ENCODE measurements at places on chromosomes 13 and 19. TPM values are rescaled to one million over a fixed set of nuclear protein-coding genes. Genes with fewer than 3 reads are reported as not detected.

DNA sequence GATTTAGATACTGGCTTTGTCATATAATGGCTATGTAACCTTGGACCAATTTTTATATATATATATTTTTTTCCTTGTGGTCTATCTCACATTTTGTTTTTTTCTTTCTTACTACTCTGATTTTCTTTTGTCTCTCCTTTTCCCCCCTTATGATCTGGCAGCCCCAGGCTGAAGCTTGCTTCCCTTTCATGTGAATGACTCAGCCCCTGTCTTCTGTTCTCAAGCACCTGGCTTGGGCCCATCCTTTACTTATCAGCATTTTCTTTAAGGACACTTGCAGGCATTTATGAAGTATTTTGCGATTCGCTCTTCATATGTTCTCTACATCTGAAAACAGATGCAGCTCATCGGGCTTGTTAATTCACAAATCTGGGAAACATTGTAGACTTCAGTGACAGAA is 163.6 kb downstream of the SPRY2 start:
- no peaks in the 10 kb centered on the region for H3K27me3 ChIP-seq
- no peak overlapping the region for H3K4me3 ChIP-seq
- H3K4me1 ChIP-seq: no peaks in the 10 kb centered on the region
- H3K27ac ChIP-seq: no peak overlapping the region

DNA sequence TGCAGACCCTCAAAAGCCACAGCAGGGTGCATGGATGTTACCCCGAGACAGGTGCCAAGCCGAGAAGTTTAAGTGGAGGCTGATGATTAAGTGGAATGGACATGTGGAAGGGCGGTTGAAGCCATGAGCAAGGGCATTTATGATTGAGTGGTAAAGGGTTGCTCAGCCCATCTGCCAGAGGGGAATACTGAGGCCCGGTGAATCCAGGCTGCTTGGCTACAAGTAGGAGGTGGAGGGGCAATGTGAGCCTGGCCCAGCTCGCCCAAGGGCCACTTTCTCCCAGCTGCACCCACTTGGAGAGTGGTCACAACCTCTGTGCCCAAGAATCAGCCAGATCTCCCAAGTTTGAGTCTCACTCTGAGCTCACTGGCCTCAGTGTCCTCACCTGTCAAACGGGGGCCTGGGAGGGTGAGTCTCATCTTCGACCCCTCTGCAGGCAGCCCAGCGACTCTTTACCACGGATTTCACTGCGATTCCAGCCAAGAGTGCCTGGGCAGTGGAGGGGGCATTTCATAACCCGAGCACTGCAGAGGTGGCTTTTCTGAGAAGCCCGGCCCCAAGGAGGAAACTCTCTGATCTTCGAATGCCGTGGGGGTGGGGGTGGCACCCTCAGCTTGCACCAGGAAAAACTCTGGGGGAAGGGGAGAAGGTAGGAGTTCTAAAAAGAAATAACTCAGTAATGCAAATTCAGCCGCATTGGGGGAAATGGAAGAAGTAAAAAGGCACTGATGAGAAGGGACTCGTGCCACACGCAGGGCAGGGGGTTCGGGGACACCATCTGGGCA is 62.9 kb upstream of the KLF2 start:
- peaks cover 5% of the 10 kb centered on the region for H3K36me3 ChIP-seq
- no peak overlapping the region for H3K27ac ChIP-seq
- H3K27me3 ChIP-seq: peaks cover 12% of the 10 kb centered on the region
- H3K4me1 ChIP-seq: no peaks in the 10 kb centered on the region
- H3K4me3 ChIP-seq: no peak overlapping the region

GRCh38 chr13:28055357-28055756 is 45.0 kb downstream of the FLT3 start:
- H3K27ac ChIP-seq: no peak overlapping the region
- no peak for DNase-seq
- H3K36me3 ChIP-seq: no peaks in the 10 kb centered on the region
- H3K27me3 ChIP-seq: peaks cover 25% of the 10 kb centered on the region
- no peaks in the 10 kb centered on the region for H3K4me1 ChIP-seq

GRCh38 chr19:8473648-8474476 is 28.6 kb downstream of the PRAM1 start:
- no peak for DNase-seq
- H3K4me1 ChIP-seq: peaks cover 13% of the 10 kb centered on the region
- H3K27me3 ChIP-seq: no peaks in the 10 kb centered on the region
- no peak overlapping the region for H3K4me3 ChIP-seq

DNA sequence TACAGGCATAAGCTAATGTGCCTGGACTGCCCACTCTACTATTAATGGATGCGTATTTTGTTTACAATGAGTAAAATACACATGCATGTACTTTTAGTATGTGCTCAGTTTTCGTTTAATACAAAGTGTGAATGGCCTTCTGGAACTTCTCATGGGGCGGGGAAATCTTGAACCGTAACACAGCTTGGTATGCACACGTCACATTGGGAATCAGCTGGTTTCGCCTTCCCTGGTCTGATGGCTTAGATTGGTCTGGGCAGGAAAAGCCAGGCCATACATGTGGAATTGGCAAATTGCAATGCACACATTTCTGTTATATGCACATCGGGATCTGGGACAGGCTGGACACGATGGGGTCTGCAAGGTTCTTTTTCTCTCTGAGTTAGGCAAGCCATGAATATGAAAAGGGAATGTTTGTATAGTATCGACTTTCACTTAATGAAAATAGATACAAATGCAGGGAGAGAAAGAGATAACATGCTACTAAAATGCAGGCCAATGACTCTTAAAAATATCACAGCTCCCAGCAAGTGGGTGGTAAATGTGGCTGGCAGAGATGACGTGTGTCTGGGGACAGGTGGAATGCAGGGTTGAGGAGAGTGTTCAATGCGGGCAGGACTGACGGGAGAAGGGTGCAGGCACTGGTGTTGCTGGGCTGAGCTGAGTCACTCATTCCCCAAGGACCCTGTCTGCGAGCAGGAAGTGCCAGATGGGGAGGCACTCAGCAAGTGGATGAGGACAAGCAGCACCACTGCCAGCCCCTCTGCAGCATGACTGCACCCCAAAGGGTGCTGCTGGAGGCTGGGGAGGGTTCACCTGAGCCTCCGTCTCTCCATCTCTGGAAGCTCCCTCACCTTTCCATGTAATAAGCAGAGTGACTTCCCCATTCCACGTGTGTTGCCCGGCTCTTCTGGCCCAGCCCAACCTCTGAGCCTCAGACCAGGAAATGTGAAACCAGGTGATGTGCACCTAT is 204.0 kb upstream of the GPR12 start:
- peaks cover 20% of the 10 kb centered on the region for H3K27me3 ChIP-seq
- no peaks in the 10 kb centered on the region for H3K36me3 ChIP-seq

- no peaks in the 10 kb centered on the region for H3K36me3 ChIP-seq
- no peak overlapping the region for H3K27ac ChIP-seq
- H3K27me3 ChIP-seq: no peaks in the 10 kb centered on the region
- no peaks in the 10 kb centered on the region for H3K4me1 ChIP-seq
- no peak overlapping the region for H3K4me3 ChIP-seq
Observed at GRCh38 chr13:59513686-59514085, 650.0 kb downstream of the DIAPH3 start.

DNA sequence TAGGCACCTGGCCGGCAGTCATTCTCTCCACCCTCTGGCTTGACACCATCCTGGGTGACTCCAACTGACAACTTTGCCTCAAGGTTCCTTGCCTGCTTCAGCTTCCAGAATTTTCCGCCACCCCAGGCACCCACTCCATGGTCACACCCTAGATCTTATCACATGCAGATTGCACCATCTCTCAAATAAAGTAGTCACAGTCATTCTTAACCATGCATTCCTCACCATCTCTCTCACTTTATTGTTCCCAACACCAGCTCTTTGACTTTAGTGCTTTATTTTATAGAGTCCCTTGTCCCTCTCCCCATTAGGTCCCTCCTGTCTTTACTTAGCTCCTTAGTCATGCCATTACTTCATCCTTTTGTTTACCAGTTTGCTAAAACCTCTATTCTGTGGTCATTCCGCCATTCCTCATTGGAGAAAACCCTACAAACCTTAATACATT is 351.7 kb downstream of the SPRY2 start:
- DNase-seq: no peak
- no peaks in the 10 kb centered on the region for H3K27me3 ChIP-seq
- H3K4me1 ChIP-seq: no peaks in the 10 kb centered on the region
- H3K36me3 ChIP-seq: no peaks in the 10 kb centered on the region
- no peak overlapping the region for H3K27ac ChIP-seq

The MCOLN1 gene
- total RNA-seq: 27.9 TPM

The AP1M2 gene
- total RNA-seq: not detected

The OSCAR gene
- 0.48 TPM for total RNA-seq
